ENCODE measurements at places on chromosomes 7 and 10.

DNA sequence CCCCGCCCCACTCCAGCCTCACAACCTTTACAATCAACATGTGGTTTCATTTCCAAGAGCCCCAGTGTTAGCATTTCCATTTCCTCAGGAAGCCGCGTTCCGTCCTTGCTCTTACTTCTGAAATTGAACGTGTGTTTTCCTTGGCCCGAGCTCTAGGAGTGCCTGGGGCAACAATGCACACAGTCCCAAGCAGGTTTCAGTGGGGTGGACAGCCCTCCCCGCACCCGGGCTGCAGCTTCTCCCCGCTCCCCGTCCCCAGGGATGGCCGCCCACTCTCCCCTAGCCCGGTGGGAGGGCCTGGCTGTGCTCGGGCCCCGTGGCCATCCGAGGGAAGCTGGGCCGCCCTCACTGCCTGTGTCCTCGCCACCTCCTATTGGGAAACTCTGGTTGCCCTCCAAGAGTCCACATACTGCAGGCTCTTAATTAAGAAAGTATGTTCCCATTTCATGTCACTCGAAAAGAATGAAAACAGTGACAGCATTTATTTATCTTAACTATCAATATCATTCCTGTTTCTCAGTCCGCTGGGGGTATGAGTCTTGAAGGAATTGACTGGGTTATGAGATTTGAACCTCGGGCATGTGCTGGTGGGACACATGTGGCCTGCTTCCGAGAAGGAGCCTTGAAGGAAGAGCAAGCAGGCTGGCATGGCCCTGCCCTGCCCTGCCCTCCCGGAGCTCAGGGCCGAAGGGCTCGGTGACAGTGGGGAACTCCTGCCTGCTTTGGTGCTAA lies 163.8 kb downstream of the GRK5 start:
- no peak for DNase-seq

- no peak for DNase-seq
Observed at GRCh38 chr7:7567898-7568531, 1.3 kb downstream of the MIOS start.

DNA sequence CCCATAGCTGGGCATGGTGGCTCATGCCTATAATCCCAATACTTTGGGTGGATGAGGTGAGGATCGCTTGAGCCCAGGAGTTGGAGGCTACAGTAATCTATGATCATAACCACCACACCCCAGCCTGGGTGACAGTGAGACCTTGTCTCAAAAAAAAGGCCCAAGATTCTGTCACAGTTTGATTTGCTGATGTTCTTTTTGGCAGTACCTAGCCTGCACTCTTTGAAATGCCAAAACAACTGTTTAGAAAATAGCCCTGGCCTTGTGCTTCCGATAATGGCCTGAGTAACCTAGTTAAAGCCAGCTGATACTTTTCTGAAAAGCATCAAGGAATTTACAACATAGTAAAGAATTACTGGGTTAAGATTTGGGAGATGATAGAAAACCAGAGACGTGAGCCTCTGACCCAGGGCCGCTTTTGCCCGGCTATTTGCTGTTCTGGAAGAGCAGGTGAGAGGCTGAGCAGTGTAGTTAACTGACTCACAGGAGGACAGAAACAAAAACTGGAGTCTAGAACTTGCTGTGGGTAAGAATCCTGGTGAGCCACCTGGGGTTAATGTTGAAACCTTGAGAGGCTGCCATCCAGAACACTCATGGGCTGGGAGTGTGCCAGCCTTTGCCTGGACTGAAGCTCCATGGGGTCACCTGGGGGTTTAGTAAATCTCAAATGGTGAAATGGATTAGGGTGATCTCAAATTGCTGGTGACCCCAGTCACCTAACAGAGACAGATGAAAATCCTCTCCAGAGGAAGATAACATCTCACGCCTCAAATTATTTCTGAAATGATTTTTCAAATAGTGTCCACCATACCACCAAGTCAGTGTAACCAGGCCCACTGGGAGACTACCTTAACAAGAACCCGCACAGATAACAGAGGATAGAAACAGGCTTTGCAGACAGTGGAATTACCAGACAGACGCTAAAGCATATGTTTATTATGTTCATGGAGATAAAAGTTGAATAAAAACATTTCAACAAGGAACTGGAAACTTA lies 51.8 kb downstream of the GALNT11 start:
- no peak for DNase-seq

GRCh38 chr7:77458786-77459185 lies 42.6 kb upstream of the GSAP start:
- no peak for DNase-seq

GRCh38 chr10:80421707-80422536 lies 13.6 kb downstream of the PRXL2A start:
- DNase-seq, result no peak

DNA sequence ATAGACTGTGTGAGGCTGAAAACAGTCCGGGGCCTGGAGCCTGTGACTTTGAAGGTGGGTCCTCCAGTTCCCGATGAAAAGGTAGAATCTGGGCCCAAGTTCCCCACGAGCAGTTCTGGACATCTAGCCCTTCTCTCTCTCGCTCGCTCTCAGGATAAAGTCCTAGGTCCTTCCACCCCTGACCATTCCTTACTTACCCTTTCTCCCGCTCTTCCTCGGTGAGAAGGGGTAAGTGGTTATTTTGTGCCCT lies 713 bp downstream of the IMMP2L start:
- no peak for DNase-seq

GRCh38 chr7:20388084-20388483 lies 57.4 kb downstream of the ITGB8 start:
- DNase-seq, result no peak

DNA sequence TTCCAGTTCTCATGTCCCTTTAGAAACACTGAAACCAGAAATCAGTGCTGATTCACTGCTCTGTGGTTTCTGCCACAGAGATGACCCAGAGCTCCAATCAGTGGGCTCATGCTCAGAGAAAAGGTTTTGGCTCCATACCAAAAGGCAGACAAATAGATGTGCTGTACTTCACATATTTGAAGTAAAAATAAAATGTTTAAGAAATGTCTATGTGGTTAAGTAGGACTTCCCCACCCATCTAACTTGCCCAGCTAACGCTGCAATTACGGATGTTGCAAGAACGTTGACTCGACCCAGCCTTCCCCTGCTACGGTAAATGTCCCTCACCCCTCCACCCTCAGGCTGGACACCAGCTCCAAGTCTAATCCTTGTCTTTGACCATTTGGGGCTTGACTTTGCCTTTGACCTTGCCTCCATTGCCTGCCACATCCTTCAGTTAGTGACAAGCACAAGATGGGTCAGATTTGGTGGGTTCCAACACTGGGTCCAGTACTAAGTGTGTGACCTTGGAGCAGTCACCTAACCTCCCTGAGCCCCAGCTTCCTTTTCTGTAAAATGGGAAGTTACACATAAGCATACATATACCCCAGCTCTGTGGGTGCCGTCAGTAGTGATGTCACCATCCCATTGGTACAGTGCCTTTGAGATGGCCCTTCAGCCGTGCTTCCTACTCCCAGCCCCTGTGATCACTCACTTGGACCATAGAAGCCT lies 95.8 kb downstream of the CHST15 start:
- no peak for DNase-seq

DNA sequence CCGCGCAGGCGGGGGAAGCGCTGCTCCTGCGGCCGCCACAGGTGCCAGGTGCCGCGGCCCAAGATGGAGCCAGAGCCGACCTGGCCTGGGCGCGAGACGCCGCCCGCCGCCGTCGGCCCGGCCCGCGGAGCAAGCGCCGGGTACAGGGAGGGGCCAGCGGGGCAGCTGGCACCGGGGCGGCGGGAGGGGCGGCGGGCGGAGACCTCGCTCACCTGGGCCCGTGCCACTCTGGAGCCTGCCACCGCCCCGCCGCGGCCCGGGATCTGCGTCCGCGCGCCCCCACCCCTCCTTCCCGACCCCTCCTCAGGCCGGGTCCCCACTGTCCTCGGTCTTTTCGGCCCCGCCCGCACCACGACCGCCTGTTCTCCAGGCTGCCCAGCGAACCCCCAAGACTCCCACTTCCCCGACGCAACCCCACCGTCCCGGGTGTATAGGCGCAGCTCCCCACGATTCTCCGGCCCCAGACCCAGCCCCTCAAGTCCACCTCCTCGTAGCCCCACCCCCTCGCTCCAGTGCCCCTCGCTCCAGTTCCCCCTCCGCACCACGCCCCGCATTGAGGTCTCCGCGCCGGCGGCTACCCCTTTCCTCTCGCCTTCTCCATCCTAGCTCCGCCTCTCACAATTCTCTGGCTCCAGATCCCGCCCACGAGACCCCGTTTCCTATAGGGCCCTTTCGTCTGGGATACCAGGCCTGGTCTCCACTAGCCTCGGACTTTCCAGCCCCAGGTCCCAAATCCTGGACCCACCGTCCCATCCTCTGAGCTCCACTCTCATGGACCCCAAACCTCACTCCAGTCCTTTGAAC lies at the start of gene GPRIN2:
GPRIN2 (minus strand) TSS at position 144 of the 804 bp plus-strand sequence. CDS start 5,922 bp downstream, outside the sequence.
- DNase-seq, result no peak

DNA sequence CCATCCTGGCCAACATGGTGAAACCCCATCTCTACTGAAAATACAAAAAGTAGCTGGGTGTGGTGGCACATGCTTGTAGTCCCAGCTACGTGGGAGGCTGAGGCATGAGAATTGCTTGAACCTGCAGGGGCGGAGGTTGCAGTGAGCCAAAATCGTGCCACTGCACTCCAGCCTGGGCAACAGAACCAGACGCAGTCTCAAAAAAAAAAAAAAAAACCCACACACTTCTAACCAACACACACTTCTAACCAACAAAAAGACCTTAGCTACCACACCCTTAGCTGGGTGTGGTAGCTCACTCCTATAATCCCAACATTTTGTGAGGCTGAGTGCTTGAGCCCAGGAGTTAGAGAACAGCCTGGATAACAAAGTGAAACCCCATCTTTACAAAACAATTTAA lies 33.9 kb upstream of the SPOCK2 start:
- no peak for DNase-seq

DNA sequence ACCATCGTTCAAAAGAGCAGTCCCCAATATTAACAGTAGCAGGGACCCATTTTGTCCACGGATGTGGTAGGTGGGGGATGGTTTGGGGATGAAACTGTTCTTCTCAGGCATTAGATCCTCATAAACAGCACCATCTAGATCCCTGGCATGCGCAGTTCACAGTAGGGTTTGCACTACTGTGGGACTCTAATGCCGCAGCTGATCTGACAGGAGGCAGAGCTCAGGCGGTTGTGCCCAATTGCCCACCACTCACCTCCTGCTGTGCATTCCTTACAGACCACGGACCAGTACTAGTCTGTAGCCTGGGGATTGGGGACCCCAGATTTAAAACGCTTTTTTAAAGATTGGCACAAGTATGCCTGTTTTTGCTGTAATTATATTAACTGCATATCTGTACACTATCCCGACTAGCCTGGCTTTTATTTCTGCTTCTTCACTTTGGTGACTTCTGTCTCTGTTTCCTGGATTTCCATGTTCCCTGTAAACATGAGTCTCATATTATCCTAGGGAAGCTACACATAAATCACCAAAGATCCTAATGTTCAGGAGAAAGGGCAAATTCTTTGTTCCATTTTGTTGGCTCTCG lies 163.3 kb upstream of the AKR1E2 start:
- DNase-seq, result no peak

GRCh38 chr10:78121801-78122200 lies 88.1 kb downstream of the RPS24 start:
- no peak for DNase-seq

DNA sequence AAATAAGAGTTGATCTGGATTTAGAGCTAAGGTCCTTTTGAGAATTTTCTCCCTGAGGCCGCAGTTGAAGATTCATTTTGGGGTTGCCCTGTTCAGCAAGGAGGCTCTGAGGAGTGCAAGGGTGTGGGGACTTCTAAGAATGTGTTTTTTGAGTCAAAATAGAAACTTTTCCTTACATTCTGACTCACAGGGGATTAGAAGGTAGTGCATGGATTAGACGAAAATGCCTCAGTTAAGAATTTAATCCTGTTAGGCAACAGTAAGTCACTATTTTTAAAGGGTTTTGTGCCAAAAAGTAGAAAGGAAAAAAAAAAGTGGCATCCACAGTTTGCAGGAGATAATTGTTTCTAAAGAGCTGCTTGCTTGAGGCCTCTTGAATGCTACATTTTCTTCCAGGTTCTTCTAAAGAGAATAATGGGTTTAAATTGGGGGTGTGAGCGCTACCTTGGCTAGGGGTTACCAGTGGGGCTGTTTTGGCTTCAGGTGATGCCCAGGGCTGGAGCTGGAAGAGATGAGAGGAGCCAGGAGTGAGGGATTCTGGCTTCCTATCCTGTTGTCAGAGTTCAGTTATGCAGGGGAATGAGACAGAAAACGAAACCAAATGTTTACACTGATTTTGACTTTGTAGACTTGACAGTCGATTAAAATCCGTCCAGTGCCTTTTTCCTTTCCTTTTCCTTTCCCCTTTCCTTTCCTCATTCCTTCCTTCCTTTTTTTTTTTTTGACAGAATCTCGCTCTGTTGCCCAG lies 52.9 kb downstream of the BAMBI start:
- DNase-seq, result no peak

DNA sequence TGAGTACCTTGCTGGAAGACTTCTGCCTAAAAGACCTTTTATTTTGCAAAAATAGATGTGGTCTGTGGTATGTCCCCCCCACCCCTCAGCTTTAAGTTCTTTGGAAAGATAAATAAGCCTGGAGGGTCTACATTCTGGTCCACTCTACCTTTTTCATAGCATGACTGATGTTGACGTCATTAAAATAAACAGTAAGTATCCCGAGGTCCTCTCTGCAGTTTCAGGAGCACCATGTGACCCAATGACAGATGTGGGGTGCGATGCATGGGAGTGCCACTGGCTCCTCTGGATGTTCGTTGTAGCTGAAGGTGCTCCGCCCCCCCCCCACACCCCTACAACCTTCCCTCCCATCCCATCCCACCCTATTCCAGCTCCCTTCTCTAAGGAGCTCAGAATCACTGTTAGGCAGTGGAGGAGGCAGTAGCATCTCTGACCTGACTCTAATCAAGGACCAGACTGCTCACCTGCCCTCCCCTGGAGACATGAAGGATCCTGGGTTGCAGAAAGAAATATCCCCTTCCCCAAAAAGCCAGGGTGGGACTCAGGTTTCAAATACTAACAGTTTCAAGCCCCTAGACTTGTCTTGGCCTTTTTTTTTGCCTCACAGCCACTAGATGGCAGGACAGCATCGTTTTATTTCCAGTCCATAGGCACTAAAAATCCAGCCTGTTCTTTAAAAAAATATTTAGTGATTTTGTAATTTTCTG lies 25.1 kb downstream of the CASP7 start:
- no peak for DNase-seq

DNA sequence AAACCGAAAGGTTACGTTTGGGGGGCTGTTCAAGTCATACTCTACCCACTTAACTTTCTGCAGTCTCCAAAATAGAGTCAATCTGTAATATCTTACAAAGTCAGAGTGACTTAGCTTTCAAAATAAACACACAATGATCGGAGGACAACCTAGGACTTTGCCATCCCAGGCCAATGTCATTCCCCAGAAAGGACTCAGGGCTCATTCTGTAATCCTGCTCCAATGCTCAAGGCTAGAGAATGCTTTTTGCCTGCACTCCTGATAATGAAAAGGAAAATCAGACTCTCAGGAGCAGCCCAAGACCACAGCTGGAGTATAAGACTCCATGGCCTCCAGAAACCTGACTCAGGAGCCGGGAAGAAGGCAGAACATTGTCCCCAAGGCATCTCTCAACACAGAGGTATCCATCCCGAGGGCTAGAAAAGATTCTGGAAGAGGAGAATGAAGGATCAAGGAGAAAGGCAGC lies 28.5 kb upstream of the ASCC1 start:
- DNase-seq, result no peak

GRCh38 chr10:130472236-130472635 lies 336.0 kb downstream of the GLRX3 start:
- no peak for DNase-seq

- DNase-seq, result no peak
Observed at GRCh38 chr10:99328579-99329303, 415 bp upstream of the CNNM1 start.

GRCh38 chr7:138072726-138073125 lies 3.5 kb upstream of the AKR1D1 start:
- no peak for DNase-seq

- no peak for DNase-seq
Observed at GRCh38 chr7:480531-481218, 39.0 kb downstream of the PDGFA start.
